ENCODE measurements at places on chromosomes 5 and 9.

DNA sequence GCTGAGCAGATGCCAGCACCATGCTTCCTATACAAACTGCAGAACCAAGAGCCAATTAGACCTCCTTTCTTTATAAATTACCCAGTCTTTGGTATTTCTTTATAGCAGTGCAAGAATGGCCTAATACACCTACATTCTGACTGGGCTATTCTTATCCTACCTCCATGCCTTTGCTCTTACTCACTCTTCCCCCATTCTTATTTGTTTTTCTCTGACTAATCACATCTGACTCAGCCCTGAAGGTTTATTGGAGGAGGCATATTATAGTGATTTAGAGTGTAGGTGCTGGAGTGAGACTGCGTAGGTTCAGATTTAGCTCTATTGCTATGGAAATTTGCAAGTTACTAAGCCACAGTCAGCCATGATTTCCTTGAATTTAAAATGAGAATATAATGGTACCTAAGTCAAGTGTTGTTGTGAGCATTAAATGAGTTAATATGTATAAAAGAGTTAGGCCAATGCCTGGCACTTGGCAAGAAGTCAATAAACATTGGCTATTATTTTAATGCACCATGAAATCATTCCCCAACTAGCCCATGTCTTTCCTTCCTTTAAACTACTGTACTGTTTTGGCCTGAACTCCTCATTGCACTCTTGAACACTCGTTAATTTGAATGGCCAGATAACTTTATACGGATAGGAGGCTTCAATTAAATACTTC, 531.2 kb upstream of the ZNF608 start:
- H3K4me1 ChIP-seq = no peaks in the 10 kb centered on the region
- H3K4me3 ChIP-seq = no peak overlapping the region
- DNase-seq = no peak
- H3K27ac ChIP-seq = no peak overlapping the region
- no peaks in the 10 kb centered on the region for H3K36me3 ChIP-seq

GRCh38 chr5:29230591-29230990, 1962.9 kb upstream of the CDH6 start:
- no peaks in the 10 kb centered on the region for H3K27me3 ChIP-seq
- H3K27ac ChIP-seq = no peak overlapping the region
- no peak overlapping the region for H3K4me3 ChIP-seq
- DNase-seq = no peak
- no peaks in the 10 kb centered on the region for H3K36me3 ChIP-seq
- no peaks in the 10 kb centered on the region for H3K4me1 ChIP-seq

DNA sequence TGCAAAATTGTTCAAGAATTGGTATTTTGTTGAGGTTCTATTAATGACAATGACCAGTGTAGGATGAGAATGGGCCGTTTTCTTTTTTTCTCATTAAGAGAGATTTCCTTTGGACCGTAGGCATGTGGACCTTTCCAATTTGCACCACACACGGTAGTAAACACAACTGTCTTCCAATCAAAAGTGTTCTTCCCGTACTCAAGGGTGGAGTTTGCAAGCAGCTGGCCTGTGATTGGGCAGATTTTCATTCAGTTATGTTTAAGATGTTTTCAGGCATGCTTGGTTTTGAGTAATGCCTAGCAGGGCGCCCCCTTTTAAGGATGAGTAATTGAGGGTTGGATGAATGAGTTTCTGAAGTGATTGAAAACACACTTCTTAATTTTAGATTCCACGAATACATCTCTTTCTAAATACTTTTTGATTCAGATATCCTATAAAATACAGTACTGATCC, 2.5 kb downstream of the KDM3B start:
- H3K27ac ChIP-seq = peak overlapping the region; percentile 89
- no peaks in the 10 kb centered on the region for H3K27me3 ChIP-seq
- peak overlapping the region; percentile 1 for H3K4me3 ChIP-seq
- H3K4me1 ChIP-seq = peaks cover 17% of the 10 kb centered on the region

DNA sequence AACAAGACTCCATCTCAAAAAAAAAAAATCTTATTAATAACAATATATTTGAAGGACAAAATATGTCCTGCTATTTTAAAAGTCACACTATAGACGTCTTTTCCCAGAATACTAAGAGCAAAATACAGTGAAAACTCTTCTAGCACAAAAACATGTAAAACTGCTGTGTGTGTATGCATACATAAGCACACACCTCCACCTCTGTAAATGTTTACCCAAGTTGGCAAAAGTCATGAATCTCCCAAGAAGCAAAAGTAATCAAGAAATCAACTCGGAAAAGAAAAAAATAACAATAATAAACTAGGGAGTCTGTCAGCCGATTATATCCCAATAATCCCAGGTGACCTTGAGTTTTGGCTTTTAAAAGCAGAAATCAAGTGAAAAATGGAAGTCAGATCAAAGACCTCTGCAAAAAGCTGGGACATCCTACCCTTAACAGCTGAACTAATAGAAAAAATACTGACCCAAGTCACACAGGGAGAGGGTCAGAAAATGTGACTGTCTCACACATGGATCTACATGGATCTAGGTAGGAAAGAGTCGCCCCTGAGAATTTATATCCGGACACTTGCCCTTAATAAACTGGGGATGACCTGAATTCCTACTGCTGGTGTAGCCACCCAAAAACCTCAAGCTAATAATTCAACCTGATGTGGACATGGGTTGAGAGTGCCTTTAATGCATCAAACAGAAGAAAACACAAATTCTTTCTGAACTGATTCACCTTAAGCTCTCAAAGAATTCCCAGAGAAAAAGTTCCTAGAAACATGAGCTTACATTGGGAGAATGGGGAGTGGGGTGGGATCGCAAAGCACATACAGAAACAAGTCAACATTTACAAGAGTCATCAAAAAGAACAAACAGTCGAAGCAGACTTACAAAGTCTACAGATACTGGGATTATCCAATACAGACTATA, 29.9 kb downstream of the LPAR1 start:
- no peak overlapping the region for H3K27ac ChIP-seq
- H3K4me1 ChIP-seq = no peaks in the 10 kb centered on the region
- DNase-seq = no peak
- no peaks in the 10 kb centered on the region for H3K36me3 ChIP-seq
- H3K27me3 ChIP-seq = no peaks in the 10 kb centered on the region

DNA sequence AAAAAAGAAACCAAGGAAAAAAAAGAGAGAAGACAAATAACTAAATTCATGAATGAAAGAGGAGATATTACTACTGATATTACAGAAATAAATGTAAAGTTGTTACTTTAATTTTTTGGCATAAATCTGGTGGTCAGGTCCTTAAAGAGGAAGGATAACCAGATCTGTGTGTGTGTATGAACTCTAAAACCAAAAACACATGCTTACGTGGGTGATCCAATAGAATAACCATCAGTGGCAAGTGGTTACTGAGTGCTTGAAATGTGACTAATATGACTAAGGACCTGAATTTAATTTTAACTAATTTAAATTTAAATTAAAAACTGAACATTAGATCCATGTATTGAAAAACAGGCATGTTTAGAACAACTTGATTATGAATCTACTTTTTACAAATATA, 10.3 kb downstream of the SLC28A3 start:
- no peaks in the 10 kb centered on the region for H3K4me1 ChIP-seq
- DNase-seq = no peak
- no peak overlapping the region for H3K27ac ChIP-seq
- no peak overlapping the region for H3K4me3 ChIP-seq
- no peaks in the 10 kb centered on the region for H3K27me3 ChIP-seq

DNA sequence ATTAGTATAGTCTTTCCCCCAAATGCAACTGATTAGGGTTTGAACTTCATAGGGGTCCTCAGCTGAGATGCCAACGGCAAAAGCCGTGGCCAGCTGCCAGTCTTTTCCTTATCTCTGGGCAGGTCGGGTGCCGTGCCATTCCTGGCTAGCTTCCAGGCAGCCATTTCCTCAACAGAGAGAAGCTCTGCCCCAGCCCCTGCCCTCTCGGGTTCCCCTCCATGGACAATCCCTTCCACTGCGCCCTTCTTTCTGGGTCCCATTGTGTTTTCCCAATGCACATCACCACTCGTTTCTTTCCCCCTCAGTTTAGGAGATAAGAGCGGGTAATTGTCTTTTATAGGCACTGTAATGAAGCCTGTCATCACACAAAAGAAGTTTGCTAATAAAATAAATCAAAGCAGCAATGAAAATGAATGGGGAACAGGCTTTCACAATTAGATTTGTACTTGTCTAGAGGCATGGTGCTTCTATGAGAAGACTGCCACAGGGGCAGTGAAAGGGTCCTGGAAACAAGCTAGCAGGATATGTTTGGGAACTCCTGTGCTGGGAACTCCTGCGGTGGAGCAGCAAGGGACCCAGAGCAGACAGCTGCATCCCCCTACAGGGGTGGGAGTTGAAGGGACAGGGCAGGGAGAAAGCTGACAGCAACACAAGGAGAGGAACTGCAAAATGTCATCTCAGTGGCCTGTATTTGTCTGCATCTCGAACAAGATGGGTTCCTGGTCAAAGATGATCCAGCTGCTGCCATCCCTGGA, 48.0 kb upstream of the SAP30L start:
- H3K36me3 ChIP-seq = no peaks in the 10 kb centered on the region
- no peak overlapping the region for H3K27ac ChIP-seq
- H3K4me3 ChIP-seq = no peak overlapping the region
- DNase-seq = no peak
- no peaks in the 10 kb centered on the region for H3K27me3 ChIP-seq

GRCh38 chr5:164958688-164959087, 1453.3 kb downstream of the MAT2B start:
- no peak overlapping the region for H3K4me3 ChIP-seq
- H3K4me1 ChIP-seq = no peaks in the 10 kb centered on the region
- no peak for DNase-seq
- no peaks in the 10 kb centered on the region for H3K36me3 ChIP-seq
- H3K27ac ChIP-seq = no peak overlapping the region

GRCh38 chr5:128349044-128349858, 188.8 kb downstream of the FBN2 start:
- H3K4me3 ChIP-seq = no peak overlapping the region
- no peak for DNase-seq
